Left renal cortex interstitium (tissue), 4 donors: ENCODE measurements at places on chromosomes 7 and 10. TPM values are rescaled to one million over a fixed set of nuclear protein-coding genes. Genes with fewer than 3 reads are reported as not detected.

Gene INSYN2A
- 7.6 TPM for polyA plus RNA-seq

Gene PPP1R9A
- 32.8 TPM for polyA plus RNA-seq

Gene CLEC5A
- 0.27 TPM for polyA plus RNA-seq

Gene RBM20
- polyA plus RNA-seq = 8.2 TPM

Gene PDE6C
- polyA plus RNA-seq = 0.78 TPM

Gene MCU
- polyA plus RNA-seq = 35.4 TPM

- no peak for DNase-seq
Measured at GRCh38 chr10:70540089-70540788, 61.7 kb downstream of the PALD1 start.

DNA sequence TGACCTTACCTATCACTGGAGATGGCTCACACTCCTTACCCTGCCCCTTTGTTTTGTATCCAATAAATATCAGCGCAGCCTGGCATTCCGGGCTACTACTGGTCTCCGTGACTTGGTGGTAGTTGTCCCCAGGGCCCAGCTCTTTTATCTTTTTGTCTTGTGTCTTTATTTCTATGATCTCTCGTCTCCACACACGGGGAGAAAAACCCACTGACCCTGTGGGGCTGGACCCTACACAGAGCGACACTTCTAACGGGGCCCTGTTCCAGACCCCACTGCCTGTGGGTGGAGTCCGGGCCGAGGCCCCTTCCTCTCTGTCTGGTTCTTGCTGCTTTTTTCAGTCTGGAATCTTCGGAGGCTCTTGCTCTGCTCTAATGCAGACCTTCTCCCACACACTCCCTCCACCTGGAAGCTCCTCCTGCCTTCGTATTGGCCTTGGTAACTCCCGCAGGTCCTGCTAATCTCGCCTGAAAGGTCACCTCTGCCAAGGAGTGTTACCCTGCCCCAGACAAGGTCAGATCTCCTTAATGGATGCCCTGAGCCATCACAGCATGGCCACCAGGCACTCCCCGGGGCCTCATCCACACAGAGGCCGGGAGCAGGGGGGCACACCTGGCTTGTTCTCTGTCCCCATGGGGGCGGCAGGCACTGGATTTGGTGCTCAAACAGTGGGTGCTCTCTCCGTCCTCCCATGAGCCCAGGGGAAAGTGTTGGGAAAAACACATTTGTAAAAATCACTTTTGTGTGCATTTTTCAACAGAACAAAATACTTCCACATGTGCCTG is 531.7 kb downstream of the PTPRN2 start:
- no peak for DNase-seq

DNA sequence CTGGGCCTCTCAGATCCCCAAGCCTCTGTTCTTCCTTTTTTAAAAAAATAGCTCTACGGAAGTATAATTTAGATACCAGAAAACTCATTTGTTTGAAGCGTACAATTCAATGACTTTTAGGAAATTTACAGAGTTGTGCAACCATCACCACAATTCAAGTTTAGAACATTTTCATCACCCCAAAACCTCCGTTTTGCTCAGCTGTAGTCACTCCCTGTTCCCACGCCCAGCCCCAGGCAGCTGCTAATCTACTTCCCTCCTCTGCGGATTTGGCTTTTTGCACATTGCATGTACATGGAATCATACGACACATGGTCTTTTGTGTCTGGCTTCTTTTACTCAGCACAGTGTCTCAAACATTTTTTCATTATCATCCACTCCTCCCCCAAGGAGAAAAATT is 229.2 kb downstream of the TCF7L2 start:
- no peak for DNase-seq

DNA sequence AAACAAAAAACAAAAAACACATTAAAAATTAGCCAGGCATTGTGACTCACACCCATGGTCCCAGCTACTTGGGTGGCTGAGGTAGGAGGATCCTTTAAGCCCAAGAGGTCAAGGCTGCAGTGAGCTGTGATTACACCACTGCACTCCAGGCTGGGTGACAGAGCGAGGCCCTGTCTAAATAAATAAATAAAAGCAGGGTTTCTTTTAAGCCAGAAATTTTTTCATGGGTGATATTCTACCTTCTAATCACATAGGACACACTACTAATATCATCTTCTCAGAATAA is 14.2 kb upstream of the SVIL start:
- DNase-seq = no peak

DNA sequence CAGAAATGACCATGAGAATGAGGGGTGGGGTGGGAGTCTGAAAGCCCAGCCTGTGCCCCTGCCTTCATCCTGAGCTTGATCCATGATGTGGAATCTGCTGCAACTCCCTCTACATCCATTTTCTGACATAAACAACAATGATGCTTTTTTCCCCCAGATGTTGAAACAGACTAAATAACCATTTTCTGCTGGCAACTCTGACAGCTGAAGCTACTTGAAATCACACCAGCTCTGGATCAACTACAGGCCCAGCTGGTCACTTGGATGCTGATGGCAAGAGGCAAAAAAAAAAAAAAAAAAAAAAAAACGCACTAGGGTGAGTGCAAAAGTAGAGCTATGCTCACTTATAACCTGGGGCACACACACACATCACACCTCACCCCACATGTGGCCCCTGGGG is 74.2 kb downstream of the FAM107B start:
- DNase-seq = no peak

DNA sequence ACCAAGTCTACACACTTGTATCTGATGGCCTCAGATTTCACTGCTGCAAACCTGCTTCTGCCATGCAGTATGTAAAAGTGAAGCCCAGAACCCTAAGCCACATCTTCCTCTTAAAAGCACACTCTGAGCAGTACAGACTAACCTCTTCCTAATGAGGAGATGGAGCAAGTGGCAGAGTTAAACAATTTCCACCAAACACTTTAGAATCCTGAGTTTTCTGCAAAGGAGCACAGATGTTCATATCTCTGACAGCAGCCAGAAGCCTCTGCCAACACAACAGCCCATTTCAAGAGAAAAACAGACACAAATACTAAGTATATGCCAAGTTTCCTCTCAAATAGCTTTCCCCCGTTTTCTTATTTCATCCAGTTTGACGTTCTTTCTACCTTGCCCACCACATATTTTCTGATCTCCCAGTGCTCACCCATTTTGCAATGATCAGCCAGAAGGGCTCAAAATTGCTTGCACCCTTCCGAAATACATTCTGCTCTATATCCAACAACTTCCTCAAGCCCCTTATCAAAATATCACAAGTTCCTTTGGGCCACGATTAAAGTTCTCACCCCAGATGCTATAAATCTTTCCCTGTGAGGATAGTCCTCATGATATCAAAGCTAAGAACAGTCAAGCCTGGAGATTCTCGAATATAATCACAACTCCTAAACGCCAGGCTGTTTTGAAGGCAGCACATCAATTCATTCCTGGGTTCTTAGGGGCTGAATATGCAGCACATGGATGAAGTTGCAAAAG is 27.5 kb downstream of the ELMO1 start:
- DNase-seq = no peak

- no peak for DNase-seq
Measured at GRCh38 chr7:149282331-149282655, 20.3 kb downstream of the ZNF783 start.

DNA sequence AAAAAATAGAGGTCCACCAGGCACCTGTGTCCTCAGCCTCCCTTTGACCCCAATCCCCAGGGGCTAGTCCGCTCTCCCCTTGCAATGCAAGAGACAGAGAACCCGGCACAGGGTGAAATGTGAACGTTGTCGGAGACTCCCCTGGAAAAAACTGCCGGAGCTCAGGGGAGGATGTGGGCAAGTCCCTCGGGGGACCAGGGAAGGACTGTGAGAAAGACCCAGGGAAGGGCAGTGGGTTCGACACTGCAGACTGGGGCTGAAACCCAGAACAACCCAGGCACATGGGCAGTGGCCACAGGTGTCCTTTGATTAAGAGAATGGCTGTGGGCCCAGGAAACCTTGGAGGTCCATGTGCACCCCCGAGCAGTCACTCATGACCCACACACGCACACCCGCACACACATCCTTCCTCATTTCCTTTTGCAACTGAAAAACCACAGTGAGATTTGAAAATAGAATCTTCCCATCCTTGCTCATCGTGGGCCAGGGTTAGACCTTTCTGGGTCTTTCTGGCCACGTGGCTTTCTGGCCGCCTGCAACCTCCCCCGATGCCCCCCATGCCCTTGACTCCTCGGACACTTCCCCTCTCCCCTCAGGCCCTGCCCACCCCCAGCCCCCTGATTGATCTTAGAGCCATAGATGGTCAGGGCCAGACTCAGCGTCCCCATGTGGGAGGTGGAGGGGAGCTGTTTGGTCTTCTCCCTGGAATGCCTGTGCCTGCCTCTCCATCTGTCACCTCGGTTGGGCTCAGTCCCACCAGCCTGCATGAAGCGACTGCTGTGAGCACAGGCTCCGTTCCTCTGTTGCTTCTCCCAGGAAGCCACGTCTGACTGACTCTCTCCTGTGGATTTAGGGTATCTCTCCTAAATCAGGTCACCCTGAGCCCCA is 7.9 kb downstream of the LAT2 start:
- DNase-seq = no peak
